ENCODE measurements at places on chromosomes 7 and 10. TPM values are rescaled to one million over a fixed set of nuclear protein-coding genes. Genes with fewer than 3 reads are reported as not detected.

EDRF1 gene
- 8.3 TPM for total RNA-seq

UPK3B gene
- total RNA-seq: 9.6 TPM

GPR26 gene
- not detected for total RNA-seq

NCF1 gene
- total RNA-seq: 2.7 TPM

- ATAC-seq: no peak
Measured at GRCh38 chr7:143346018-143346417, 16.5 kb downstream of the FAM131B start.

DNA sequence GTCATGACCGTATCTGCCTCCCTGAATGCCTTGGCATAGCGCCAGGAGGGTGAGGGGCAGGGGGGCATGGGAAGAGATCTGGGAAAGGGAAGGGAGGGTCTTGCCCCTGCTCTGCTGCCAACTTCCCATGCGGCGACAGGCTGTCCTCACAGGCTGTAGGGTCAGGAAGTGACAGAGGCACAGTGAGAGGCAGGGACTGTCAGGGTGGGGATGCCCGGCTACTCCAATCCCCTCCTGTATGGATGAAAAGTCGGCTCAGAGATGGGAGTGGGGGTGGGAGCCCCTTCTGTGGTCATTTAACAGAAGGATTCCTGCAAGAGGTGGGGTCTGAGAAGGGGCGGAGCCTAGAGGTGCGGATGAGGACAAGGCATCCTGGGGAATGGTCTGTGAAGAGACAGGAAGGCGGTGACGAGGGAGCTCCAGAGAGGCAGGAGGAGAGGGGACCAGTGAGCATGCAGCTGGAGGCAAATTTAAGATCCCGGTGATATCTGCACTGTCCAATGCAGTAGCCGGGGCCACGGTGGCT, 20.8 kb upstream of the UNC5B start:
- no peak for ATAC-seq

DNA sequence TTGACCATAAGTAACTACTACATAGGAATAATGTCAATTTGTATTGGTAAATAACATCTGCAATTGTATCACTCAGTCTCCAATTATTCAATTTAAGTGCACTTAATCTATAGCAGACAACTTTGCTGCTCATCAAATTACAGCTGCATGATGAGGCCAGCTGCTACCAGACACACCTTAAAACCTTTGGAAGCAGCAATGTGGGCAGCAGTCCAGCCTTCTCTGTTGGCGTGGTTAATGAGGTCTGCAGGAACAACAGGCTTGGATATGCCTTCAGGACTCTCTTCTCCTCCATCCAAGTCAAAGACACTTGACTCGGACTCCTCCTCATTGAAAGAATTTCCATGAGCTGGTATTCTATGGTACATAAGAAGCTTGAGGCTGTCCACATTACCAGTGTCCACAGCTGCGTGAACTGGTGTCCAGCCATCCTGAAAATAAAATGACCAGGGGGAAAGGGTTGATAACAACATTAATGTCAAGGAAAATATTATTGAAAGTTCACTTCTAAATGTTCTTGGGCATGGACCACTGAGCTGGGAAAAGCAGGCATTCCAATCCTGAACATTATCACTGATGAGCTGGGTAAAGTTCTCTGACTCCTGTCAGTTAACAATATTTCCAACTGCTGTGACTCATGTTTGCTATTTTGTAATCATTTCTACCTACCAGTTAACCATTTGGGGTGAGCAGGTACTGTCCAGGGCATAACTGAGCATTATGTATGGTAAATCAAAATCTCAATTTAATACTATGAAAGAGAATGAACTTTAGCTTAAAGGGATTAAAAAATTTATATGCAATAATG, 95.7 kb downstream of the CTTNBP2 start:
- no peak for ATAC-seq
